ENCODE measurements at places on chromosomes 4 and X.

- no peak for DNase-seq
Measured at GRCh38 chrX:100373673-100374072, 36.4 kb downstream of the PCDH19 start.

- DNase-seq = no peak
Measured at GRCh38 chr4:176902710-176903323, 110.1 kb upstream of the VEGFC start.

GRCh38 chr4:14865804-14866203 lies 136.5 kb upstream of the CPEB2 start:
- no peak for DNase-seq

- no peak for DNase-seq
Measured at GRCh38 chr4:27412613-27413012, 552.0 kb downstream of the STIM2 start.

Measured in NCI-H1417 treated with DMSO at 0.1 percent for 48 hours (cell line).